ENCODE measurements at places on chromosomes 16 and 17. TPM values are rescaled to one million over a fixed set of nuclear protein-coding genes. Genes with fewer than 3 reads are reported as not detected.

DNA sequence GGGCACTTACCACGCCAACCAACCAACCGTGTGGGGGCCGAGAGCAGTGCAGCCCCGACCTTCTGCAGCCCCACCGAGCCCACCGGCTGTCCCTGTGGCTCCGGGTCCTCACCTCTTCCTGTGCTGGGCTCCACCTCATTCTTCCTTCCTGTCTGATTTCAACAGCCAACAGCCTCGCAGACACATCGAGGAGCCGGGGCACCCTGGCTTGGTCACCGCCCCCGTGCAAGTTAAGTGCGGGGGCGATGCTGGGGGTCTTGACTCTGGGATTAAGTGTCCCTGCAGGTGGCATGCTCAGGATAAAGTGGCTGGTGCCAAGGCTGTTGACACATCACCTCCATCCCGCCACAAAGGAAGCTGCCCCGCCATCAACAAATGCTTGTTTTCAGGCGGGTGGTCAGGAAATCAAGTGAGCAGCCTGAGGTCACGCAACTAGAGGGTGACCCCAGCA lies at the start of gene NLRC3:
NLRC3 (minus strand) TSS at position 102 of the 451 bp plus-strand sequence. CDS start 12,367 bp downstream, outside the sequence.
- DNase-seq: no peak

GRCh38 chr17:79073706-79074088 lies 927 bp upstream of the ENGASE start:
- DNase-seq: no peak

The KRT15 gene
- polyA plus RNA-seq: not detected

GRCh38 chr16:661184-661821 lies 6.6 kb upstream of the RHOT2 start:
- DNase-seq: no peak

DNA sequence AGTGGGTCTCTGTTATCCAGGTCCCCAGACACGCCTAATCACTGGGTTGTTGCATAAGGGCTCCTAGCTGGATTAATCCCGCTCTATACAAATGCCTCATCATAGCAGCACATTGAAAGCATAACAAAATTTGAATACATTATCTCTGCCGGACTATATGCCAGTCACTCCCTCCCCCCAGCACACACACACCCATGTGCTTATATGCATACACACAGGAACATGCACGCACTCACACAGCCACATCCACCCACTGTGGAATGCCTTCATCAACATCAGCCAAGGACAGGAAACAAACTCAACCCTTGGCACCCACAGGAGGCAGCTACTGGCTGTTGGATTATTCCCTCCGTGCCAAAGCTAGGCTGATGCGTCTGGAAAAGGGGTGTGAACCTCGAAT lies 3.5 kb upstream of the CDH13 start:
- DNase-seq: no peak

DNA sequence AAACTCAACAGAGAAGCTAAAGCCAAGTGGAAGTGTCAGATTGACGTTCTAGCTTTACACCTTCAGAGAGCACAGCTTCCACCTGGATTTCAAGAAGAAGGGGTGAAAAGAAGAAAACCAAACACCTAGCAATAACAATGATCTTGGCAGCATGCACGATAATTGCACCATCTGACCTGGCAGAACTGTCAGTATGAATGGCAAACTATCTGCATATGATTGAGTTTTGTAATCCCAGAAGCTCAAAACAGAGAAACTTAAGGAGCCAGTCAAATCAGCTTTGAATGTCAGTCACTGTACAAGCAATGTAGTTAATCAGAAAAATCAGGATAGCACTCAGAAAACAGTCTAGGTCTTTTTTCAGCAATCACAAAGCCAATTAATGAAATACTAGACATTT lies 427.1 kb downstream of the ZFHX3 start:
- no peak for DNase-seq

All from heart right ventricle (tissue), 16 donors.